Stimulated activated CD8-positive, alpha-beta memory T cell treated with anti-CD3 and anti-CD28 coated beads, Interleukin-7, amount 100 ng/mL, for 1 hour (primary cell): ENCODE measurements at places on chromosomes 12 and 14.

GRCh38 chr12:11693601-11694000 lies 44.1 kb downstream of the ETV6 start:
- DNase-seq: no peak

GRCh38 chr14:86973177-86973576 lies 1019.8 kb downstream of the GALC start:
- DNase-seq: no peak

DNA sequence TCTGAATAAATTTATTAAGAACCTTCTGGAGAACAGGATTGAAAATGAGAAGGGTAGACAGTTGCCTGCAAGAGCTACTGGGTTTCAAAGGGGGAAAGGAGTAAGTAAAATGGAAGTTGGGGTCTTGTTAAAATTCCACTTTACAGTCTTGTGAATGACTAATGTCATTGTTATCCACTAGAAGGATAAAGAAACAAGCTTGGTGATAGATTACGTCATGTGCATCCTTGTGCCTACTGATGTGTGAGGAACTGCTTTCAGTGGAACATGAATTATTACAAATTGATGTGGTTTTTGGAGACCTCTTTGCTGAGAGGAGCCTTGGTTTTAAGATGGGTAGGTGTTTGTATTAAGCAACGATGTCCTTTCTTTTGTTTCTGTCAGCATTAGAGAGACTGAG lies 272.5 kb upstream of the PRICKLE1 start:
- DNase-seq: no peak

- DNase-seq: no peak
These were observed 46.0 kb downstream of the ERGIC2 start for GRCh38 chr12:29334937-29335336.

DNA sequence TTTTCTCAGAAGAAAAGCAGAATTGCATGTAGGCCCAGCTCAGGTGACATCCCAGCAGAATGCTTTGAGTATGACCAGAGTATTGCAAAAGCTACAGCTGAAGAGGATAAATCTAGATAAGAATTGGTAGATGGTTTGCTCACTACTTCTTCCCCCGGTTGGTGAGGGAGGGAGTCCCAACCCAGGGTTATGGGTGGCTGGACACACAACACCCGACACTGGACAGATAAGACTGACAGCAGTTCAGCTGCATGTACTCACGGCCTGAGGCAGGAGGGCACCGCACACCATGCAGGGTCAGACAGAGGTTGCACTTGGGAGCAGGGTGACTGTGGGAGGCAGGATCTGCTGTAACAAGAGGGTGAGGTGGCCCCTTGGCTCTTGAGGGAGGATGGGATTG lies 1.7 kb upstream of the CLEC4C start:
- DNase-seq: no peak

- no peak for DNase-seq
These were observed 11.4 kb downstream of the TIMM9 start for GRCh38 chr14:58415636-58416547.

GRCh38 chr12:81077686-81078441 lies at the start of gene ACSS3:
Gene ACSS3 (plus strand): TSS chr12:81078079. CDS start chr12:81078121, 42 bp downstream.
- DNase-seq: no peak

GRCh38 chr14:70631948-70632347 lies 9.8 kb upstream of the TTC9 start:
- no peak for DNase-seq

DNA sequence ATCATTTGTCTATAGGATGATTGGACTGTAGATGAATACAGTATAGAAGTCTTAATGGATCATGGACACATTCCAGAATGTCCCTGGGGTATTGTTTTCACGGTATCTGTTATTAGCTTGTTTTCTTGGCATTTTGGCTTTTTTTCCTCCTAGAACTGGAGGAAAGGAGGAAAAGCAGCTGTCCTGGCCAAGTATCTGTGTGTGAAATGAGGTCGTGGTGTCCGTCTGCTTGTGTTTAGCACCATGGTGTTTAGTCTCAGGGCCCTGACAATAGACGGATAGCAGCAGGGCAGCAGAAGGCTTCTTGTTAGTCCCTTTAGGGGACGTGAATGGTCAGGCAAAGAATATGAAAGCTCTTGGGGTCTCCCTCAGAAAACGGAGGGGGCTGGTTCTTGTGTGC lies 21.2 kb downstream of the FGF6 start:
- no peak for DNase-seq

DNA sequence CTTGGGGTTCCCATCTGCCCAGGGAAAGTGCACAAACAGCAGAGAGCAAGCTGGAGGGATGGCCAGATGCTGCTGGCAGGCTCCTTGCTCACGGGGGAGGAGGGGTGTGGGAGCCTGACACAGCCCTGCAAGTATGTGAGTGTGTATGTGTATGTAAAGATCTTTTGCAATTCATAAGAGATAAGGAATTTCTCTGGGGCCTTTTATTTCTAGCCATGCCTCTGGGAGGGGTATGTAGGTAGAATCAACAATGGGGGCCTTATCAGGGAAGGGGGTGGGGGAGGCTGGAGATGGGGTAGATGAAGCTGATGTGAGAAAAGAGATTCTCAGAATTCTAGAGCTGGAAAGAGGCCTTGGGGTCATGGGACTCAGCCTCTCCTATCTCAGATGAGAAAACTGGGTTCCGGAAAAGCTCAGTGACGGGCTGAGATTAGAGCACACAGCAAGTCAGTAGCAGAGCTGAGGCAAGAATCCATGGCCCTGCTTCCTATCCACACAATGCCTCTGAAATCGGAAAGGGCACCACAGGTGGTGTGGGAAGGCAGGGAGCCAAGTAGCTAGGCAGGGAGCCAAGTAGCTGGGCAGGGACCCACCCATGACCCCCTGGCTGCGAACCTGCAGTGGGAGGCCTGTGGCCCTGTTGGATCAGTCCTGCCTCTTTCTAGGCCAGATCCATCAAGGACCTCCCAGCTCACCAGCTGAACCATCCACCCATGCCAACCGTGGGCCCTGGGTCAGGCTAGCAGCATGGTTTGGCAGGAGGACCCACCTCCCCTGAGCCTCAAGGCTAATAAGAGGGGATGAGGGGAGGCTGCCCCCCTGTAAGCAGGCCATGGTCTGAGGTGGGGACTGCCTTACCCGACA lies 54.7 kb downstream of the PLEKHG3 start:
- DNase-seq: no peak
